Stimulated activated CD8-positive, alpha-beta memory T cell treated with anti-CD3 and anti-CD28 coated beads, Interleukin-7, amount 100 ng/mL, for 1 hour (primary cell): ENCODE measurements at places on chromosomes 6 and 20.

- DNase-seq = no peak
These were observed 90.5 kb downstream of the PRND start for GRCh38 chr20:4812216-4812615.

DNA sequence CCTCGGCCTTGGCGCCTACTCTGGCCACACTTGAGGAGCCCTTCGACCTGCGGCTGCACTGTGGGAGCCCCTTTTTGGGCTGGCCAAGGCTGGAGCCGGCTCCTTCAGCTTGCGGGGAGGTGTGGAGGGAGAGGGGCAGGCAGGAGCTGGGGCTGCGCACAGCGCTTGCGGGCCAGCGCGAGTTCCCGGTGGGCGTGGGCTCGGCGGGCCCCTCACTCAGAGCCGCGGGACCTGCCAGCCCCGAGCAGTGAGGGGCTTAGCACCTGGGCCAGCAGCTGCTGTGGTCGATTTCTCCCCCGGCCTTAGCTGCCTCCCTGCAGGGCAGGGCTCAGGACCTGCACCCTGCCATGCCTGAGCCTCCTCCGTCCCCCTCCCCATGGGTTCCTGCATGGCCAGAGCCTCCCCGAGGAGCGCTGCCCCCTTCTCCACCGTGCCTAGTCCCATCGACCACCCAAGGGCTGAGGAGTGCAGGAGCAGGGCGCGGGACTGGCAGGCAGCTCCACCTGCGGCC is 136.8 kb downstream of the EPHA7 start:
- no peak for DNase-seq

DNA sequence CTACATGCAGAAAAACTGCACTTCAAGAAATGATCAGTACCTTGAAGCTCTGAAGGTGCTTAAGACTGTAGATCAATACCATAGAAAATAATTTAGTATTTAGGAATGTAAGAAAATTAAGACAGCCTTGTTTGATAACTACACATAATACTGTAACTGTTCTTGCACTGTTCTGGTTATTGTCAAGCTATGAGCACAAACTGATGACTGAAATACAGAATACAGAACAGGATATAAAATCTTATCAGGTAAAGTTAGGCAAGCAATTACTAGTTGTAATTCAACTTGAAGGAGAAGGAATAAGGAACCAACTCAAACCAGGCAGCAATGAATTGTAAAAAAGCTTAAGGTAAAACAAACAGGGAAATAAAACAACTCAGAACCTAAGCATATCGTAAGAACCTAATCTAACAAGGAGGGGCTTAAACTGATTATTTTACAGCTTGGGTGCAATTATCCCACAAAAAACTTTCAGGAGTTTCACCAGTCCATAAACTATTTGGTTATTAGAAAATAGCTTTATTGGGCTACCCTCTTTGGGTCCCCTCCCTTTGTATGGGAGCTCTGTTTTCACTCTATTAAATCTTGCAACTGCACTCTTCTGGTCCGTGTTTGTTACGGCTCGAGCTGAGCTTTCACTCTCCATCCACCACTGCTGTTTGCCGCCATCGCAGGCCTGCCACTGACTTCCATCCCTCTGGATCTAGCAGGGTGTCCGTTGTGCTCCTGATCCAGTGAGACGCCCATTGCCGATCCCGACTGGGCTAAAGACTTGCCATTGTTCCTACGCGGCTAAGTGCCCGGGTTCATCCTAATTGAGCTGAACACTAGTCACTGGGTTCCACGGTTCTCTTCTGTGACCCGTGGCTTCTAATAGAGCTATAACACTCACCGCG is 97.7 kb downstream of the ATG5 start:
- no peak for DNase-seq

DNA sequence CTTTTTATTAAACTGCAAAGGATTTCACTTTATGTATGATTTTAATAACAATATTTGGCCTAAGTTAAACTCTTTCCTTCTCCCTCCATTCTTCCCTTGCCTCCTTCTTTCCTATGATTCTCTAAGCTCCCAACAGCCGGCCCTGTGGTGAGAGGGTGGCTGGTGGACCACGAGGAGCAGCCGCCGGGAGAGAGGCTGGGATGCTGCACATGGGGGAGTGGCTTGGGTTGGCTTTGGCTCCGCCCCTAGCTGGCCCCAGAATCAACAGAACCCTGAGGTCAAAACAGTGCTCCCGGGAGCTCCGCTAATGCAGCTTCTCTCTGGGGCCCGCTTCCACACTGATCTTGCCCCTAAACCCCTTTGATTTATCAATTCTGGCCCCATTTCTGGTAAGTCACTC is 389.8 kb upstream of the AGPAT4 start:
- no peak for DNase-seq

DNA sequence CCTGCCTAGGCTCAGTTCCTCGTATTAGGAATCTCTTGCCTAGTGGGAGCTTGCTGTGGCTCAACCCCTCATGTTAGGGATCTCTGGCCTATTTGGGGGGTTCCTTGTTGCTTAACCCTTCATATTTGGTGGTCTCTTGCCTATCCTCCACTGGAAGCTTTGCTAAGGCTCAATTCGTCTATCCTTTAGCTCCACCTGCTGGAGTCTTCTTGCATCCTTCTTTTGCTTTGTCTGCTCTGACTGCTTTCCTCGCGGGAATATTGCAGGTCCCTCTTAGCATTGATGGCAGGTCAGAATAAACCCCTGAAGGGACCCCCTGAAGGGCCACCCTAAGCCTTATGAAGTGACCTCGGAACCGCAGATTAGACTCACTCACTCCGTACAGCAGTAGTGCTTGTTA is 203.0 kb upstream of the TBX18 start:
- no peak for DNase-seq

GRCh38 chr6:136971609-136972008 is 49.5 kb downstream of the SLC35D3 start:
- DNase-seq = no peak

GRCh38 chr20:21145424-21145823 is 19.5 kb downstream of the KIZ start:
- DNase-seq = no peak

- DNase-seq = no peak
These were observed 7.2 kb upstream of the CLPSL2 start for GRCh38 chr6:35769211-35769610.

- no peak for DNase-seq
These were observed 334.2 kb downstream of the MEI4 start for GRCh38 chr6:77987035-77987384.

DNA sequence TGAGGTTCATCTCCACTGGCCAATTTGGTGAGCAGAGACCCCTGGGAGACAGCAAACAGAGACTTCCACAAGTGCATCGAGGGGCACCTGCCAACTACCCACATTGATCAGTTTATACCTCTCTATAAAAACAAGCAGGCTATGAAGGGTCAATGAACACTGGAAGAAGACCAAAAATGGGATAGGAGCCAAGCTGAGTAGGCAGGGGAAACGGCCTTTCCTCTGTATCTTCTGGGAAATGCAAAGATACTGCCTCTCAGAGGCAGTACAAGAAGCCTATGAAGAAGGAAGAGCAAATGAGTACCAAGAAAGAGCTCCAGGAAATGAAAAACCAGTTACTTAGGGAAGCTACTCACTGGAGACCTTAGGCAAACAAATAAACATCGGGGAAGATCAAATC is 247.7 kb downstream of the GMDS start:
- no peak for DNase-seq
